ENCODE measurements at places on chromosomes 13 and 19.

- H3K4me3 ChIP-seq: no peak overlapping the region
- no peaks in the 10 kb centered on the region for H3K27me3 ChIP-seq
- H3K27ac ChIP-seq: no peak overlapping the region
- DNase-seq: no peak
- H3K36me3 ChIP-seq: no peaks in the 10 kb centered on the region
- H3K4me1 ChIP-seq: no peaks in the 10 kb centered on the region
These were observed 14.3 kb upstream of the FOXO1 start for GRCh38 chr13:40680659-40681323.

GRCh38 chr19:14459703-14460102 lies 15.5 kb downstream of the PTGER1 start:
- no peak overlapping the region for H3K27ac ChIP-seq
- no peak for DNase-seq
- H3K36me3 ChIP-seq: peaks cover 7% of the 10 kb centered on the region
- H3K27me3 ChIP-seq: no peaks in the 10 kb centered on the region
- no peak overlapping the region for H3K4me3 ChIP-seq

GRCh38 chr19:39356073-39356472 lies 13.9 kb downstream of the SAMD4B start:
- no peaks in the 10 kb centered on the region for H3K4me1 ChIP-seq
- no peak overlapping the region for H3K4me3 ChIP-seq
- no peaks in the 10 kb centered on the region for H3K27me3 ChIP-seq

GRCh38 chr13:28586439-28587173 lies 72.3 kb upstream of the POMP start:
- H3K36me3 ChIP-seq: no peaks in the 10 kb centered on the region
- H3K4me1 ChIP-seq: peaks cover 5% of the 10 kb centered on the region
- H3K27ac ChIP-seq: no peak overlapping the region
- H3K4me3 ChIP-seq: no peak overlapping the region
- DNase-seq: no peak

GRCh38 chr13:23715092-23715761 lies 145.0 kb downstream of the TNFRSF19 start:
- DNase-seq: no peak
- H3K36me3 ChIP-seq: no peaks in the 10 kb centered on the region
- no peaks in the 10 kb centered on the region for H3K4me1 ChIP-seq
- H3K27me3 ChIP-seq: no peaks in the 10 kb centered on the region
